Amygdala (tissue), 56 donors: ENCODE measurements at places on chromosomes 2 and 18.
A peak's percentile ranks its signal among the peaks of the same experiment; 100 is the strongest.

DNA sequence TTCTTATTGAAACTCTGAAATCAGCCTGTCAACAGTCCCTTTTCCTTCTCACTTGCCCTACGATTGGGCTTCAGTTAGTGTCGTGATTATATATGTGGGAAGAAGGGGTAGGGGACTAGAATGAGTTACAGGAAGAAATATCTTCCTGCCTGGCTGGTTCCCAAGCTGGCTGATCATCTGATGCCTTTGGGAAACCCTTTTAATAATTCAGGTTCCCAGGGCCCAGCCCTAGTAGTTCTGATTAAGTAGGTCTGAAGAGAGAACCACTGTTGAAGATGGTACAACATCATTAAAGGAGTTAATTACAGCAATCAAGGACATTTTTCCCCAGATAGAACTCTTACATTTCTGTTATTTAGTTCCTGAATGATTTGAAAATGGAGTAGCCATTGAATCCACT lies 110.1 kb upstream of the EML6 start:
- no peak for DNase-seq

GRCh38 chr2:60528281-60529020 lies 25.0 kb downstream of the BCL11A start:
- DNase-seq, result no peak

- peak; percentile 35 for DNase-seq
These were observed 592 bp downstream of the ME2 start for GRCh38 chr18:50879302-50880118.

GRCh38 chr18:24817587-24818371 lies 357.3 kb downstream of the HRH4 start:
- no peak for DNase-seq

DNA sequence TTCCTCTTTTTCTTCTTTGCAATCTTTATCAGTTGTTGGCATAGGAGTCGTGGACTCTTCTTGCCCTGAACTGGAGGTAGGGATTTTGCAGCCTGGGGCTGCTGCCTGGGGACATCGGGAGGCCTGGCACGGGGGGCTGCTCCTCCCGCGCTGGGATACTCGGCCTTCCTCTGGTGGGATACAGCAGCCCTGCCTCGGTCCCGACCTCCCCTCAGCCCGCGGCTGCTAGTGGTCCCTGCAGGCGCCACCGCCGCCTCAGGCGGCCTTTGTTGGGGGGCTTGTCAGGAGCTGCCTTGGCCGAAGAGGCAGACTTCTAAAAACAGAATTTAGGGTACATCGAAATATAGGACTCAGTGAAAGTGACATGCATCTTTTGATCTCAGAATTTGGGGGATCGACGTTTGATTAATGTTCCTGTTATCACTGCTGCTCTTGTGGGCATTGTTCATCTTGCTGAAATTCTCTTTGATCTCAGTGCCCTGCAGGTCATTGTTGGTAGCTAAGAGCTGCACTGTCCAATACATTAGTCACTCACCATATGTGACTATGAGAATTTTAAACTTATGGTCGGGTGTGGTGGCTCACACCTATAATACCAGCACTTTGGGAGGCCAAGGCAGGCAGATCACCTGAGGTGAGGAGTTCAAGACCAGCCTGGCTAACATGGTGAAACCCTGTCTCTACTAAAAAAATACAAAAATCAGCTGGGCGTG lies 16.3 kb downstream of the POLR2D start:
- DNase-seq, result no peak

- DNase-seq, result no peak
These were observed 20.0 kb downstream of the CCDC138 start for GRCh38 chr2:108806371-108807113.

- no peak for DNase-seq
These were observed 13.4 kb downstream of the DOK1 start for GRCh38 chr2:74567881-74568280.

DNA sequence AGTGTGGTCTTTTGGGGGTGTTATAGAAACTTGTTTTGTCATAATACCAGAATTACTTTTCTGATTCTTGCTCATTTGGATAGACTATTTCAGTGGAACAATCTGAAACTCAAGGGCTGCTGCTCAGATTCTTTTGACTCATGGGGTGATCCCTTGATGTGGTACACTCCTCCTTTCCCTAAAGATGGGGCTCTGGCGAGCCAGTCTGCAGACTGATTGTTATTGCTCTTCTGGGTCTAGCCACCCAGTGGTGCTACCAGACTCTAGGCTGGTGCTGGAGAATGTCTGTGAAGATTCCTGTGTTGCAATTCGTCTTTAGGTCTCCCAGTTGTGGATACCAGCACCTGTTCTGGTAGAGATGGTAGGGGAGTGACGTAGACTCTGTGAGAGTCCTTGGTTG lies 4.2 kb upstream of the MARS2 start:
- DNase-seq, result no peak

DNA sequence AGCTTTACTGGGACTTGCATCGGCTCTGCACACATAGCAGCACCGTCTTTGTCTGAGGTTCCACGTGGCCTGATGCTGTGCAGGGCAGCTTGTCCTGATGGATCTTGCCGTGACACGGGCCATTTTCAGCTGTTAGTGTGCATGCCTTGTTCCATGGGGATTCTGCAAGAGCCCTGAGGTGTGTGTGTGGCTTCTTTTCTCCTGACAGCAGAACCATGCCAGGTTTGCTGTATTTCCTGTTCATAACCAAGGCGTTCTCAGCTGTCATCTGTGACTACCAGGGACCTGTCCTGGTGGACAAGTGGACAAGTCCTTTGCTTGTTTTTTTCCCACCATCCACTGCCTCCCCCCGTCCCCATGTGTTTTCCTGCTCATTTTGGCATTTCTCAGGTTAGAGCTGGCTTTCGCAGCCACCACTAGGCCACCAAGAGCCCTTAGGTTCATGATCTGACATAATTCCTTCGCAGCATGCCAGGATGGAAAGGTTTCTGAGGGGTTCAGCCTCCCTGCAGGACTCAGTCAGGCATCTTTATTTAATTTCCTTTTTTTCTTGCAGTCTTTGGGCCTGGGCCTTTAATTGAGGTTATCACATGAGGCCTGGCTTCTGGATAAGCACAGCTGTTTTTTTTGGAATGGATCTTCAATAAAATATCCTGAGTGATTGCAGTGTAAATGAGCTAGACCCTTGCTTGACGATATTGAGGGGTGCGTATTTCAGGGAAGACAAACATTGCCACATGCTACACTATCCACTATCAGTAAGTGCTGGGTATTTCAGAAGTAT lies 139.4 kb downstream of the NCK2 start:
- no peak for DNase-seq

DNA sequence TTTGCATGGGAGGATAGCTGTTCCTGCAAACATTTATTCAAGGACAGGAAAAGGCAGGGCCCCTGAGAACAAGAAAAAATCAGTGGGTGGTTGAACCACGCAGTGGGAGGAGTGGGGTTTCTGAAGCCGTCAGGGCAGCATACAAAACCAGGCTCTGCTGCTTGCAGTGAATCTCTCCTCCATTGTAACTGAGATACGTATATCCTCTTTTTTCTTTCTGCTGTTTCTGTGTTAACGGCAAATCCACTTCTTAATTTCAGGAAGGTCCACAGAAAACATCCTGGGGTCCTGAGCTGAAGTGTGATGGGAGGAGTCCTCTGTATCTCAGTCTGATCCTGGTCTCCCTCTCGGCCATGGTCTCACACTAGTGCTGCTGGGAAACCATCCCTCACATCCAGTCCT lies 27.2 kb upstream of the KCNF1 start:
- no peak for DNase-seq

DNA sequence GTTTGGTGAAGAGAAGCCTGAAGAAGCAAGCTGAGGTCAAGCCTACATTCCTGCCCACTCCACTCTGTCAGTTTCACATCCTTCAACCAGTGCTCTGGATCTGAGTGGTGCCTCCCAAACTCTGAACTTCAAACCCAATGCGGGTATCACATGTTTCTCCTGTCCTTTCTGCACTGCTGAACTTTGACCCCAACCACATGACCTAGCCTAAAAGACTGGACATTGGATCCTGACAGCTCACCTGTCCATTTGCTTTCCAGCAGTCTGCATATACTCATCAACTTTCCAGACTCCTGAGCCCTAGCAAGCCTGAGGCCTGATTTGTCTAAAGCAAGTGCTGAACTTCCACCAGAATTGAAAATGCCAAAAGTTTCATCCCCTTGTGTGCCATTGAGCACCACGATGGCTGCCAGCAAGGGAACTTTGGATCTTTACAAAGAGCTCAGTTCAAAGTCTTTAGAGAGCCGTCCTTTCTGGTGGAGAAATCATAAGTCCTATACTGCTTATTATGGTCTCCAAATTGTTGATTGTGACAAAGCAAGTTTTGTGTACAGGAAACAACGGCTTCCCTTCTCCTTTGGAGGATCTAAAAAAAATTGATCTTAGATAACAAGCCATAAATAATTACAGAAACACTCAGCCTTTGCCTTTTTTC lies 37.6 kb upstream of the ITGA6 start:
- DNase-seq, result no peak

DNA sequence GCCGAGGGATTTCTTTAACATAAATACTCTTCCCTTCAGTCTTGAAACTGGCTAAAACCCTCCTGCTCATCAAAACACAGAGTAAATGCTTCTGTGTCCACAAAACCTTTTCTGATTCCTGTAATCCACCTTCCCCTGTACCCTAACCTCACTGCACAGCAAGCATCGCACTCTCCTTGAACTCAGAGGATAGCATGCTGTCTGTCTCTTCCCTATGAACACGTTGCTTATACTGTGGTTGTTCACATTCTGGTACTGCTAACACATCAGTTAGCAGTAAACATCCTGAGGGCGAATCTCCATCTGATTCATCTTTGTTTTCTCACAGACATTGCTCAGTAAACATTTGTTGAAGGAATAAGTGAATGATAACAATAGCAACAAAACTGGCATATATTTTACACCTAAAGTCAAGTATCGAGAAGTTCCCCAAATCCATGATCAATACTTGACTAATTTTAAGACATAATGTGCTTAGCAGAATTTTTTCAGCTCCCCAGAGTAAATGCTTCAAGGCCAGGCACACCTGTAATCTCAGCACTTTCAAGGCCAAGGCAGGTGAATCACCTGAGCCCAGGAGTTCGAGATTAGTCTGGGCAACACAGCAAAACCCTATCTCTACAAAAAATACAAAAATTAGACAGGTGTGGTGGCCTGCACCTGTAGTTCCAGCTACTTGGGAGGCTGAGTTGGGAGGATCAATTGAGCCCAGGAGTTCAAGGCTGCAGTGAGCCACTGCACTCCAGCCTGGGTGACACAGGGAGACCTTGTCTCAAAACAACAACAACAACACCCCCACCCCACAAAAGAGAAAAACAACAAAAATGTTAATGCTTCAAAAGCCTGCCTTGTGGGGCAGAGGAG lies 45.6 kb upstream of the LPIN2 start:
- no peak for DNase-seq

DNA sequence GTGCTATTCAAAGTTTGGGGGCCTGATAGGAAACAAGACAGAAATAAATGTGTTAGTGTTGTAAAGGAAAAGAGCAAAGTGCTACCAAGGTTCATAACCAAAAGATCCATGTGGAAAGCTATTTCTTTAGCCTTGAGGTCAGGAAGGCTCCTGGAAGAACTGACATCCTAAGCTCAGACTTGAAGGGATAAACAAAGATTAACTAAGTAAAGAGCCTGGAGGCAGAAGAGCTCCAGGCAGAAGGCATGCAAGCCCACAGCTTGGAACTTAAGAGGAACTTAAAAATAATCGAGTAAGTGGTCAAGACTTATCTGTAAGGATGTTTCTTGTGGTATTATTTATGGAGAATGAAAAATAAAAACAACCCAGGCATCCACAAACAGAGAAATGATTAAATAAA lies 245.0 kb upstream of the MGAT5 start:
- no peak for DNase-seq

DNA sequence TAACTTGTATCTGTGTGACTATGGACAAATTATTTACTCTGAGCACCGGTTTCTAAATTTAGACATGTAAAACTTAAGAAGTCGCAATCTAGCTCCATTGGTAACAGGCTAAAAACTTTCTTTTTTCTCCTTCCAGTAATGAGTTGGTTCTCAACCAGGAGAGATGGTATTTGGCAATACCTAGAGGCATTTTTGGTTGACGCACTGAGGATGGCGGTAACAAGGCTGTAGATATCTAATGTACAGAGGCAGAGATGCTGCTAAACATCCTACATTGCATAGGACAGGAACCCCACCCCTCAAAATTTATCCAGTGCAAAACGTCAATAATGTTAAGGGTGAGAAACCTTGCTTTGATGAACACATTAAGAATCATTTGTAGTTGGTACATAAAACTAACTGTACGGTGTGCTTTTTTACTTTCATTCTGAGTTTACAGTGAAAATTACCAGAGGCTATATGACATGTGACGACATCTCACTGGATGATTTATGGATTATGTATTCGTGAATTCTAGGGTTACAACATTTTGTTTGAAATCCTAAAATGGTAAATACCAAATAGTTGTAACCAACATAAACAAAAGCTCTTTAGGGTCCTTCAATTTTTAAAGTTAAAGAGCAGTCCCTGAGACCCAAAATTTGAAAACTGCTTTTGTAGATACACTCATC lies 91.3 kb downstream of the TLK1 start:
- no peak for DNase-seq

- DNase-seq, result no peak
These were observed 17.7 kb downstream of the MPP4 start for GRCh38 chr2:201680743-201681142.

GRCh38 chr18:75070625-75071483 lies 138.1 kb downstream of the PTGR3 start:
- no peak for DNase-seq

- DNase-seq, result no peak
These were observed 265.5 kb downstream of the CYRIA start for GRCh38 chr2:16400127-16400623.

DNA sequence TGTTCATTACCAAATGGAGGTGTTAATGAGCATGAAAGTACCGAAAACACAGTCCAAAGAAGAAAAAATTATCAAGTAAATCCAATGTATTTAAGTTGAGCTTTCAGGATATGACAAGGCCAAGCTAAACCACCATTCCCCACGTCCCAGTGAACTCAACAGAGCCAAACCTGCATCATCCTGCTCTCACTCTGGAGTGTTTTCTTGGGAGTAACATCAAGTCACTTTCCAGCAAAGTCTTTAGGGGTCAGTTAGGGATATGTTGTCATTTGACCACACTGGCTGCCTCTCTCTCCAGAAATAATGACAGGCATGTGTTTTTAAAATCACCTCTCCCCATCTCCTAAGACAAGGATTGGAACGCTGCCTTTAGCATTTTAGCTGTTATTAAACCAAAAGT lies 140.5 kb downstream of the SRBD1 start:
- no peak for DNase-seq

DNA sequence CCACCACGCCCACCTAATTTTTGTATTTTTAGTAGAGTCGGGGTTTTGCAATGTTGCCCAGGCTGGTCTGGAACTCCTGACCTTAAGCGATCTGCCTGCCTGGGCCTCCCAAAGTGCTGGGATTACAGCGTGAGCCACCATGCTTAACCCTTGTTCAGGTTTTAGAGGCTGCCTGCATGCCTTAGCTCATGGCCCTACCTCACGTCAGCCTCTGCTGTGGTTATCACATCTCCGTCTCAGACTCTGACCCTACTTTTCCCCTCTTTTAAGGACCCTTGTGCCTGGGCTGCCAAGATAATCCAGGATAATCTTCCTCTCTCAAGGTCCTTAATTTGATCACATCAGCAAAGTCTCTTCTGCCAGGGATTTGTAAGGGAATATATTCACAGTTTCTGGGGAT lies 98.2 kb upstream of the PMAIP1 start:
- no peak for DNase-seq
